Stimulated activated CD4-positive, alpha-beta T cell treated with anti-CD3 and anti-CD28 coated beads, Interleukin-2, amount 100 ng/mL, for 4 hours (primary cell): ENCODE measurements at places on chromosomes 1 and 21.

DNA sequence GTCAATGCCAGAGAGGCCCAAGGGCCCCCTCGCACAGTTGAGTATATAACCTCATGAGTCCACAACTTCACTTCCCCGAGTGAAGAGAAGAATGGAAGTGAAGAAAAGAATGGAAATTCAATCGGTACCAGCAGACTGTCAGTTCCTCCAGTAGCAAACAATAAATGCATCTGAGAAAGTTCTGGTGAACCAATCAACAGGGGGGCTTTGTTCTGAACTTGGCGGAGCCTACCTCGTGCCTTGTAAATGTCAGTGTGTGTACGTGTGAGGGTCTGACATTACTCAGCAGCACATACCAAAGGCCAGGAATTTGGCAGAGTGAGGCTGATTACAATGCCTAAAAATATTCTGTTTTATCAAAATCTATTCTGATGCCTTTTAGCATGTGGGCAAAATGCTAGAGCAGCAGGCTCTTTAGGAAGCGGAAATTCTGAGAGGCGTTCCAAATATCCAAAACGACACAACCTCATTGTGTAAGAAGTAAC, 238.5 kb downstream of the LTN1 start:
- no peak for DNase-seq

DNA sequence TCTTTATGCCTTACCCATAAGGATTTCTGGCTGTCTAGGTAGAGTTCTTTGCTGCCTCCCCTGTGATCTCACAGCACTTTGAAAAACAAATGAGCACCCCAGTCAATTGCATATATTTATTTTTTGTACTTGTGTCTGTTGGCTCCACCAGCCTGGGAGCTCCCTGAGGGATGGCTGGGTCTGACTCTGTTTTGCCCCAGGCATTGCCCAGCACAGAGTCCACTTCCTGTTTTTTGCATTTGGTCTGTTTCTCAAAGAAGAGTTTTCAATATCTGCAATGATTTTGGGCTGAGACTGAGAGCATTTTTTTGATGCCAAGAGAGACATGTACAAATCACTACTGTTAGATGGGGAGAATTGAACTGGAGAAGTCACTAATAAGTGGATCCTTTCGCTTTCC, 125.0 kb downstream of the FOXD2 start:
- DNase-seq, result no peak

DNA sequence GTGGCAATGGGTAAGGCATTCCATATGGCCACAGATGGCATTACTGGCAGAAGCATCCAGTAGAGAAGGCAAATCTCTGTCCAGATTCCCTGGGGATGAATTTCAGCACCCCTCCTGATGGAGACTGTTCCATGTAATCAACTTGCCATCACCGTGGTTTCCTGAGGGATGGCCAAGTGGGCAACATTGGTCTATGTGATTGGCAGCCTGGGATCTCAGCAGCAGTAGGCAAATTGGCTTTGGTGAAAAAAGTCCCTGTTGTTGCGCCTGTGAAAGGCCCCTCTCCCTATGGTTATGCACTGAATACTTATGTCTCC, 19.3 kb downstream of the DMRTB1 start:
- DNase-seq, result no peak

DNA sequence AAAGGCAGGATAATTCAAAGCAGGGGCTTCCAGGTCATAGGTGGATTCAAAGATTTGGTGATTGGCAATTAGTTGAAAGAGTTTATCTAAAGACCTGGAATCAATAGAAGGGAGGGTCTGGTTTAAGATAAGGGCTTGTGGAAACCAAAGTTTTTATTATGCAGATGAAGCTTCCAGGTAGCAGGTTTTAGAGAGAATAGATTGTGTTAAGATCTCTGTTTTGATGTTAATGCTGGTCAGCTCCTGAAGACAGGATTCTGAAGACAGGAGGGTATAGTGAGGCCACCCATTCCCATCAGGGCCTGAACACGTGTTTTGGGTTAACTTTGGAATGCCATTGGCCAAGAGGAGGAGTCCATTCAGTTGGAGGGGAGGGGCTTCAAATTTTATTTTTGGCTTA, 6.1 kb upstream of the PTBP2 start:
- no peak for DNase-seq

GRCh38 chr1:192668409-192668983, 32.5 kb downstream of the RGS13 start:
- no peak for DNase-seq

DNA sequence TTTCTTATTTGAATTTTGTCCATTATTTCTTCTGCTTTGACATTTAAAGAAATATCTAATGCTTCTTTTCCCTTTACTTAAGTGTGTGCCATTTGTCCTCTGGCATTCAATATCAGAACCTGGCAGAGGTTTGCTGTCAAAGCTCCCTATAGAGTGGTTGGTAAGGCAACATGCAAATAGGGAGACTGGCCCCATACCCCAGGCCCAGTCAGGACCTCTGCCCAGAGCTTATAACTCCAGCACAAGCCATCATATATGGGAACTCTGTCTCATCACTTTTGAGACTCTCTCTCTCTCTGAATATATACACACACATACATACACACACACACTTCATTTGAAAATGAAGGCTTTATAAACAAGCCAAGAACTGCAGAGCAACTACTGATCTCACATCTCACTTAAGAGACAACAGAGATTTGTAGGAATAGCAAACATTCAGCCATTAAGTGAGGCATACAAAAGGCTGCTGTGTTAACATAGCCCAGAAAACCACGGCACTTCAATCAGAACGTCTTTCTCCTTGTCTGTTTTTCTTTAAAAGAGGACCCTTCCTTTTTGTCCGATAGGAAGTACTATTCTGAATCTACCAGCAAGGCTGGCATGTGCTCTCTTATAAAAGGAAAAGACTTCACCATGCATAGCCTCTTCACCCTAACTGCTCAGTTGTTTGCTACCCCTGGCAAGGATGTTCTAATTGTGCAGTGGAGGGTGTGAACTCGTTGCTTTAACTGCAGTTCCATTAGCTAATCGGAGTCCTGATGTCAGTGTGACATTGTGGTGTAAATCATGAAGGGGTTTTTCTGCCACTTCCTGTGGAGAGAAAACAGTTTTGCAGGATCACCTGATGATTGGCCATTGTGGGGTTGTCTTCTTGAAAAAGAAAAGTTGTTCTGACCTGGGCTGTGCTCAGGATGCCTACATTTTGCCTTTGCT, 101.7 kb downstream of the NR5A2 start:
- DNase-seq, result no peak

DNA sequence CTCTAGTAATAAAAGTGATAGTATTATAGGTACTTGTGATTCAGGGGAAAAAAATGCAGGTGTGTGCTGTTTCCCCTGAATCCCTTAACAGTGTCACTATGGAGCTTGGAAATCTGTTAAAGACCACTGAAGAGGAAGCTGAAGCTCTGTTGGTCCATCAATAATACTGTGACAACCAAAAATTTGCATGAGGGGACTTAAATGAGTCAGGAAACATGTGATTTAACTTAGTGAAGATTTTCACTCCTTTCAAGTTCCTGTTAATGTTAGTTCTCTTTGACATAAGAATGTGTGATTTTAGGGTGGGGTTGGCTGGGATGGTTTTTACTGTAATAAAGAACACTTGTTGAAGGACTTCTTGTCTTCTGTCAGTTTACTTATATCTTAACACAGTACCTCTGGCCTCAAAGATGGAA, 32.0 kb downstream of the VANGL2 start:
- DNase-seq, result no peak

DNA sequence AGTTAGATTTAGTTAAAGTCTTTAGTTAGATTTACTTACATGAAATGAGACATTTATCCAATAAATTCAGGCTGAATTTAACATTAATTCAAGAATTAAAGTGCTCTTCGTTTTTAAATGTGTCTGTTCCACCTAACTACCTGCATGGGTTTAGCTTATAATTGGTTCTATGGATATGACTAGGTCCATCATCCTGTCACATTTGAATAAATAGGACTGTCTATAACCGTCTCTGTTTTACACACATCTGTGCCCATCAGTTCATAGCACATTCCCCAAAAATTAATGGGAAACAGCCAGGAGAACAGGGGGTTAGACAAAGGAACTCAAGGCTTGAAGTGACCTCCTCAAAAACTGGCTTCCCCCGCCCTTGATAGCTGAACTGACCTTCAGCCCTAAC, 219.6 kb downstream of the MRPL39 start:
- DNase-seq, result no peak

GRCh38 chr1:224116131-224116530, 2.2 kb downstream of the FBXO28 start:
- no peak for DNase-seq

GRCh38 chr1:77238462-77238861, 19.2 kb upstream of the PIGK start:
- DNase-seq, result no peak

GRCh38 chr1:116586741-116587143, 15.9 kb upstream of the CD58 start:
- no peak for DNase-seq

DNA sequence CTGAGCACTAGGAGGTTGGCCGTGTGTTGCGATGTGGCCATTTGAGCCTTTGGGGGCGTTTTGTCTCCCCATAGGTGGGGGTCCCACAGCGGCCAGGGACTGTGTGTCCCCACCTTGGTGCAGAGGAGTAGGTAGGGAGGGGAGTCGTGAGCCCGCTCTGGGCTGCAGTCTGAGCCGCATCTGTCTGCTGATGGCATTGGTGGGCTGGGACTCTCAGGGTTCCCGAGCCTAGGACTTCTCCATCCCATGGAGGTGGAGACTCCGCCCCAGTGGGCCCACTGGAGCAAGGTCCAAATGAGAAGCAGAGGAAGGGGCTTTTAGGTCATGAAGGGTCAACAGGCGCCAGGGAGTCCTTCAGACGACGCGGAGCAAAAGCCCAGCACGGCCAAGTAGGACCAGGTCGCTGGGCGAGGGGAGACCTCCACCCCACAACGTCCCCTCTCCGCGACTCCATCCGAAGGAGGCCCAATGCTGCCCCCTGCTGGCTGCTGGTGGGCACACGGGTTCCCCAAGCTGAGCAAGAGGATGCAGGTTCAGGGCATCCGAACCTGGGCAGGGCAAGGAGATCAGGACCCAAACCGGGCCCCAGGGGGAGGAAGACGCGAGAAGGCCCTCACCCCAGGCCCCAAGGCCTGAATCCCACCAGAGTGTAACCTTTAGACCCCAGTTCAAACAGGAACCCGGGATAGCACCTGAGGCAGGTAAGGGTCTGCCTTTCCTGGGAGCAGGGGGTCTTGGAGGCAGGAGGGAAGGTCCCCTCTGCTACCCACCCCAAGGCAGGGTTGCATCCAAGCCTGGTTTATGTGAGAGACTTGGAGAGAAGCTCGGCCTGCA, 14.9 kb downstream of the TTC34 start:
- peak; percentile 51 for DNase-seq

DNA sequence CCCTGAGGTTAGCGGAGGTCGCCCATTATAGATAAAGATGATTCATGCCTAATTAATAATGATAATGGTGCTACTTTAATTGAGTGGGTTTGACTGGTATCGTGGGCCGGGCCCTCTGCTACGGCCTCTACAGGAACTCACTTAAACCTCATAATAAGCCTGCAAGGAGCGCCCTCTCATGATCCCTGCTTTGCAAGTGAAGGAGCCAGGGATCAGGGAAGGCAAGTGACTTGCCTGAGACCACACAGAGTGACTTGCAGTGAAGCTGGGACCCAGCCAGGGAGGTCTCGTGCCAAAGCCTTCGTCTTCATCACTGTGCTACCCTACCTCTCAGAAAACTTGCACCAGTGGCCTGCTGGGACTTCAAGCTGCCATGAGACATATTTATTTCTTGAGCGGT, 166.3 kb upstream of the KLHDC7A start:
- DNase-seq, result no peak

- no peak for DNase-seq
These were observed 278 bp upstream of the KRTAP27-1 start for GRCh38 chr21:30337772-30338171.

DNA sequence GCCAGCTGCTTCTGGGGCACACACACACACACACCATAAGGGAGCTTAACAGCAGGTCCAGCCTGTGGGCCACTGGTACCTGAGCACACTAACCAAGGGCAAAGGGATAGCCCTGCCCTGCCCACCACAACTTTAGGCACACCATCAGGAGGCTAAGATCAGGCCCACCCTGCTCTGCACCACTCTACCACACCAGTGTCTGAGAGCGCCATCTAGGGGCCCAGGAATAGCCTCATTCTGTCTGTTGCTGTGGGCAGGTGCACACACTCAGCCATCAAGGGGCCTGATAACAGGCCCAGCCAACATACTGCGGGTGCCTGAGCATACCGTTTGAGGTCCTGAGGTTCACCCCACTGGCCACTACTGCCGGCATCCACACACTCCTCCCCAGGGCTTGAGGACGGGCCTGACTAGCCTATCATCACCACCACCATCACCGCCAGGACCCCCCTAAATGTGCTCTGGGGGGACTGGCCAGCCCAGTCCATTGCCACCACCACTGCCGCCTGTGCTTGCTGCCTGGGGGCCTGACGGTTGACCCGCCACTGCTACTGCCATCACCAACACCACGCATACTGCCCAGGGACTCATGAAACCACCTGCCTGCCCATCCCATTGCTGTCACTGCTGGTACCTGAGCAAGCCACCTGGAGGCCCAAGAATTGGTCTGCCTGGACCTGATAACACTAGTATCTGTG, 31.3 kb downstream of the NSL1 start:
- DNase-seq, result peak; percentile 39

- no peak for DNase-seq
These were observed 49.3 kb downstream of the CD34 start for GRCh38 chr1:207861442-207862177.

GRCh38 chr1:243850452-243851256, 611 bp upstream of the AKT3 start:
- DNase-seq, result peak; percentile 71

DNA sequence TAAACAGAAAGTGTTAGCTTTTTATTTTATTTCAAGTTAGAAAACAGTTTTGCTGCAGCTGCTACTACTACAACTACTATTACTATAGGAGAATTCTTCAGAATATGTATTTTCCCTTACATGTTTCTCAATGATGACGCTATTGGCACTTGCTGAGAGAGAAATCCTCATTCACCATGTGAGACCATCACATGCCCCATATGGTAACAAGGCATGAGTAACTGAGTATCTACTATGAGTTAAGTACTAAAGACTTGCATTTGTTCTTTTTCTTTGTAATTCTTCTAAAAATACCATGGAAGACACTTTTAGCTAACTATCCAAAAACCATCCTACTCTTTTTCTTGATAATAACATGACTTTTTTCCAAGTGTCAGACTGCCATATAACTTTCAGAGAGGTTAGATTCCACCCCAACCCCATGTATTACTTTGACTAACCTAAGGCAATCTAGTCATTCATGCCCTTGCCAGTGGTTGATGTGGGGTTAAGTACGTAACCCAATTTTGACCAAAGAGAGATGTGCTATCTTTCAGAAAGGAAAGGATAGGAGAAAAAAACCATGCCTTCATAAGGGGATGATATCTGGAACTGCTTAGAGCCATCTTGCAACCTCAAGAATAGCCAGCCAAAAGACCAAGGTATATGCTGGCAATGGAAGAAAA, 42.9 kb downstream of the COP1 start:
- DNase-seq, result no peak

DNA sequence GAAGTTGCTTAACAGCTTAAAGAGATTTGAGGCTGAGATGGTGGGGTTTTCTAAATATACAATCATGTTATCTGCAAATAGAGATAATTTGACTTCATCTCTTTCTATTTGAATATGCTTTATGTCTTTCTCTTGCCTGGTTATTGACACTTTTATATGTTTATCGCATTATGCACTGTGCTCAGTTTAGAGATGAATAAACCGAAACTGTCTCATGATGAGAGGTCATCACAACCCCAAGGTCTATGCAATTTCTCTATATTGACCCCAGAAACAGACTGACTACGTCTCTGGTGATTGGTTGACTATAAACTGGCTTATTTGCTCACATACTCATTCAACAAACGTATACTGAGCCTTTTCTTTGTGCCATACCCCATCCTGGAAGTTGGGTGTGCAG, 117.9 kb upstream of the NRIP1 start:
- no peak for DNase-seq
